ENCODE measurements at places on chromosomes 2 and 18. TPM values are rescaled to one million over a fixed set of nuclear protein-coding genes. Genes with fewer than 3 reads are reported as not detected.

The AMER3 gene
- not detected for polyA plus RNA-seq

GRCh38 chr2:85394261-85394681, 15.9 kb downstream of the CAPG start:
- DNase-seq, result no peak

The SLC16A14 gene
- polyA plus RNA-seq, result 3.7 TPM

DNA sequence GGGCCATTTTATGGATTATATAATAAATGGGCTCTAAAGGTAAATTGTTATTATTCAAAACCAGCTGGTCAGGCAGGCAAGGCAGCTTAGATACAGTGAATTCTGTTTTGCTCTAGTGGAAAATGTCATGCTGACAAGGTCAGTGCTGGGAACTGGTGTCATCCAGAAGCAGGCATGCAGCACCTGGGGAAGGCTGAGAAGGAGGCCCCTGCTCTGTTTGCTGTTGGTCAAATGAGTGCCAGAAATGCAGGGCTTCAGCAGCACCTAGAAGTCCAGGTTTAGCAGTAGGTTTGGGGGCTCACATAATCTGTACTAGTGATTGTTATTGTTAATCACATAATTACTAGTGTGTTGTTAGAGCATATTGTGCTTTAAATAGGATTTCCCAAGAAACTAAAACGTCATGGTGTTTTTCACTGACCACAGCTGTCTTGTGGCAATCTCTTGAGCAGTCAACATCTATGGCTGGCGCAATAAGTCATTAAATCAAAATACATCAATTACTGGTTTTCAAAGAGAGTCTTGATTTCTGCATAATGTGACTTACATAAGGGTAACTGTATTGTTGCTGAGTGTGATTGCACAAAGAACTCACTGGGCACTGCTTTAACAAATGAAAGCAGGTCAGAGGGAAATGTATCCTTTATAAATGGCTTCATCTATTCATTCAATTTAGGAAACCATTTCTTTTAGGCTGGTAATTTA, 99.1 kb downstream of the MYO3B start:
- DNase-seq, result no peak

GRCh38 chr18:32200766-32201165, 10.9 kb downstream of the MEP1B start:
- DNase-seq, result no peak

DNA sequence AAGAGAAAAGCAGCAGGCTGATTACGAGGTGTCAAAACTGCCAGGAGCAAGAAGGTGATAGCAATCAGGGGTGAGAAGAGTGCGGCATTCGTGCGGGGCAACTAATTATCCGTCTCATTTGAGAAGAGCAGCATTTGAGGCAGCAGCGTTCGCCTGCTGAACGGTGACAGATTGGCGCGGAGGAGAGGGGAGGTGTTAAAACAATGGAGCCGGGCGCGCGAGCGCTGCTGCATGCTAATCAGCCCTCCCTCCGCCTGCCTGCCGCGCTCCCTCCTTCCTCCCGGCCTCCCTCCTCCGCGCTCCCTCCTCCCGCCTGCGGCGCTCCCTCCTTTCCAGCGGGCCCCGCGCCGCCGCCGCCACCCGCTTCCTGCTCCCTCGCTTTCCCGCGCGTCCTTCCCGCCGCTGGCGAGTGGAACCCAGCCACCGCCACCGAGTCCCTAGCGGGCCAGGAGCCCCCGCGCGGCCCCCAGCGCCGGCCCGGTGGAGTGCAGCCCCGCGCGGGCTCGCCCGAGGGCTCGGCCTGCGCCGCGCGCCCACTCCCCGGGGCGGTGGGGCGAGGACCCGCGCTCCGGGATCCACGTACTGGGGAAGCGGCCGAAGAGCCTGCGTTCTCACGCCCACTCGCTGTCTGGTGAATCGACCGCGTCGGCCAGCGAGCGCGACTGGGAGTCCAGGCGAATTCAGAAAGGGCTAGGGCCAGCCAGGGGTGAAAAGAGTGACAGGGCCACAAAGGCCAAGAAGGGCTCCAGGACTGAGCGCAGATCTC, 69.5 kb upstream of the PSMD14 start:
- DNase-seq, result peak; percentile 71

- peak; percentile 2 for DNase-seq
These were observed 701.6 kb downstream of the SATB2 start for GRCh38 chr2:198756166-198756565.

- DNase-seq, result no peak
These were observed 91.0 kb upstream of the LYPD1 start for GRCh38 chr2:132760971-132761370.

- DNase-seq, result peak; percentile 94
These were observed 85.3 kb upstream of the RAB27B start for GRCh38 chr18:54742659-54743604.

DNA sequence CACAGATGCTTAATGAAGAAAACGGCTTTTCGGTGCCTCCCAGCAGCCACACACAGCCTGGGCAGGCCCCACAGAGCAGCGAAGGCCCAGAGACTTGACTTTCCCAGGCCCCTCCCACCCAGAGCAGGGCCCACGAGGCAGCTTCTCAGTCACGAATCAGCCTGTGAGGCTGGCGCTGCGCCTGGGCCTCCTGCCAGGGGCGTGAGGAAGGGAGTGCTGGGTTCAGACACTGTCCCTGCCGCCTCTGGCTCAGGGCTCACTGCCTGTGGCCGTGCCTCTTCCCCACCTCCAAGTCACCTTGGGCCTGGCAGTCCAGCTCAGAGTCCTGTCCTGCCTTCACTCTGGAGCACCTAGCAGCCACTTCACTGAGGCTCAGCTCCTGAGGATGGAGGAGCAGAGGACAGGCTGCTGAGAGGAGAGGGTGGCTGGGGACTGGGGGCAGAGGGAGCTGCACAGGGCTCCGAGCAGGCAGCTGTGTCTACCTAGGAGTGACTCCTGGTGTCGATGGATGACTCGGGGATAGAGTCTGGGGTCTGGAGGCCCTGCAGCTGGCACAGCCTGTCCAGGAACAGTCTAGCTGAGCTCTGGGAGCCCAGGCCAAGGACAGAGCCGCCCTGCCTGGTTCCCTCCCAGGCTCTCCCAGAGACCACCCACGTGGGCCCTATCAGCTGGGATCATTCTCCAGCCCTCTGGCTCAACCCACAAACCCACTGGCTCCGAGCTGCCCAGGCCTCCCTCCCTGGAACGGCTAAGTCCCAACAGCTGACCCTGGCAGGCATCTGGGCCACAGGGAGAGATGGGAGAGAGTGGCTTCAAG, 36.4 kb upstream of the FOSL2 start:
- peak; percentile 85 for DNase-seq
